Foreskin keratinocyte (primary cell): ENCODE measurements at places on chromosomes 4 and X.
A peak's percentile ranks its signal among the peaks of the same experiment; 100 is the strongest.

- peak; percentile 22 for DNase-seq
Observed at GRCh38 chrX:120238933-120239332, 11.7 kb upstream of the ZBTB33 start.

DNA sequence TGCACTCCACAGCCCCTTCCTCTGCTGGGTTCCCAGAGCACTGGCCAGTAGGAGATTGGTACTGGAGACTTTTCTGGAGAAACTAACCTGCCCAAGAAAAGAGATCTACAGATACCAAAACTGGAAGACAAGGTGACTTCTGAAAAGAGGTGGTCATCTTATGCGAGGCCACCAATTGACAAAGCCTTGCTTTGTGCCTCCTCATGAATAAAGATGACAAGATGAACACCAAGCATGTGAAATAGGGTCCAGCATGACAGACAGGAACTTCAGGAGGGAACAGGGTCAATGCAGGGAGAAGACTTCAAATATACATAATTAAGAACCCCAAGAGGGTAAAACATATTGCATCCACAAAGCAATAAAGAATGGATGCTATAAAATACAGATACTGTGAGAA is 137.9 kb downstream of the APBB2 start:
- no peak for DNase-seq

DNA sequence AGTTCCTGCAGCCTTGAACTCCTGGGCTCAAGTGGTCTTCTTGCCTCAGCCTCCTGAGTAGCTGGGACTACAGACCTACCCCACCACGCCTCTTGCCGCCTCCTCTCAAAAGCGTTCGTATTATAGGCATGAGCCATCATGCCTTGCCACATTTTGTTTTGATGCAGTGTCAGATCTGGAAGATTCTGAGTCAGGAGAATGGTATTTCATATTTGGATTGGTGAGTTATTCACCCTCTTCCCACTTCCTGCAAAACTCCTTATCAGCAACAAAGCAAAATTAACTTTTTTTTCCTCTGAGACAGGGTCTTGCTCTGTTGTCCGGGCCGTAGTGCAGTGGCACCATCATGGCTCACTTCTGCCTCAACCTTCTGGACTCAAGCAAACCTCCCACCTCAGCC is 29.6 kb downstream of the REST start:
- peak; percentile 91 for DNase-seq

GRCh38 chrX:33285550-33285949 is 74.2 kb upstream of the DMD start:
- peak; percentile 70 for DNase-seq

- DNase-seq, result no peak
Observed at GRCh38 chr4:74433541-74434172, 11.3 kb upstream of the AREG start.
